ENCODE measurements at places on chromosomes 7 and 10.

GRCh38 chr7:130394421-130395195 is 14.3 kb downstream of the CPA1 start:
- DNase-seq, result no peak

GRCh38 chr7:151607464-151607867 is 87.8 kb upstream of the RHEB start:
- no peak for DNase-seq

- DNase-seq, result no peak
These were observed 130.5 kb upstream of the CDK13 start for GRCh38 chr7:39819514-39819913.

DNA sequence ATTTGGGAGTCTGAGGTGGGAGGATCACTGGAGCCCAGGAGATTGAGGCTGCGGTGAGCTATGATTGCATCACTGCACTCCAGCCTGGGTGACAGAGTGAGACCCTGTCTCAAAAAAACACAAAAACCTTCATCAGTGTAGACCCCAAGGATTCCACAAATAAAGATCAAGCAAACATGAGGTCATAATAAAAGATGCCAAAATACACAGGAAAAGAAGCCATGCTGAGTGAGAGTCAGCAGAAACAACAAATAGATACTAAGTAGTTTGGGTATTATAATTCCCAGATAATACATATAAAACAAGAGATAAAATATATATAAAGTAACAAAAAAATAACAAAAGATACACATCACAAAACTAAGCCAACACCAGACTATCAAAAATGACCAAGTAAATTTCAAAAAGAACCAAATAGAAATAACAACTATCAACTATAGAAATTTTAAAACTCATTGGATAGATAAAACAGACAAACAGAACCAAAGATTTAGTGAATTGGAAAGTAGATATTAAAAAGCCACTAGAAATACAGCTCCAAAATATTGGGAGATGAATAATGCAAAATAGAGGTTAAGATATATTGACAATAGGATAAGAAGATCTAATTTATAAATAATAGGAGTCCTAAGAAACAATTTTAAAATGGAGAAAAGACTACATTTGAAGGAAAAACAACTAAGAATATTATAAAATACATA is 48.9 kb upstream of the FHIP2A start:
- no peak for DNase-seq

DNA sequence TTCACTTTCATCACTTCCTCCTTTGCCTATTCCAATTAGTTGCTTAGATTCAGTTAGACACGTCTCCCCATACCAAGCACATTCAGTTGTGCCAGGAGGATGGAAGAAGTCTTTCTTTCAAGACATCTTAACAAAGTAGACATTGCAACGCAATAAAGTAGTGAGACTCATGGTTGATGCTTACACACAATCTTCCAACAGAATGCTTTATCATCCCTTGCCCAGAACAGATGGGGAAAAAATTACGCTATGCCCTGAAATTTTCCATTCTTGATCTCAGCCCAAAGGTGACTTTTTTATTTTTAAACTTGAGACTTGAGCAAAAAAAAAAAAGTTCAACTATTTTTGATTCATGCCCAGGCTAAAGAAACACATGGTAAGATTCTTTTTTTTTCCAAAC is 74.9 kb downstream of the KCNMA1 start:
- no peak for DNase-seq

- DNase-seq, result no peak
These were observed 187.7 kb downstream of the DOCK4 start for GRCh38 chr7:112018305-112019030.

DNA sequence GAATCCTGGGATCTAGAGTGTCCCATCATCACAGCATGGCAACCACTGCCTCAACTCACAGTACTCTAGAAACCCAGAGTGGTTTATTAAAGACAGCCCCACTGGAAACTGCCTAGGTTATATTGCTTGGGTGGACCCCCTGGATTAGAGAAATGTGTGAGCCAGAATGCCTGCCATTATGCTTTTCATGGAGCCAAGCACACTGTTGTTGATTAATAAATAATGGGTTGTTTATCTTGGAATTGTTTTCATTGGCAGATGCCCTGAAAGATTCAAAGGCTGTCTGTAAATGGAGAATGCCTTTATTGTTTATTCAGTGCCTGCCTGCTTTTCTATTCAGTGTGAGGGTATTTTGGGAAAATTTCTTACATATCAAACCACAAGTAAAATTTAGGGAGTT is 52.1 kb downstream of the GNAI1 start:
- DNase-seq, result no peak

- DNase-seq, result no peak
These were observed 54.6 kb upstream of the BMPER start for GRCh38 chr7:33850768-33851167.

GRCh38 chr7:133871757-133872156 is 255.4 kb upstream of the LRGUK start:
- no peak for DNase-seq

GRCh38 chr7:74364061-74364460 is 74.9 kb downstream of the CLIP2 start:
- DNase-seq, result no peak

DNA sequence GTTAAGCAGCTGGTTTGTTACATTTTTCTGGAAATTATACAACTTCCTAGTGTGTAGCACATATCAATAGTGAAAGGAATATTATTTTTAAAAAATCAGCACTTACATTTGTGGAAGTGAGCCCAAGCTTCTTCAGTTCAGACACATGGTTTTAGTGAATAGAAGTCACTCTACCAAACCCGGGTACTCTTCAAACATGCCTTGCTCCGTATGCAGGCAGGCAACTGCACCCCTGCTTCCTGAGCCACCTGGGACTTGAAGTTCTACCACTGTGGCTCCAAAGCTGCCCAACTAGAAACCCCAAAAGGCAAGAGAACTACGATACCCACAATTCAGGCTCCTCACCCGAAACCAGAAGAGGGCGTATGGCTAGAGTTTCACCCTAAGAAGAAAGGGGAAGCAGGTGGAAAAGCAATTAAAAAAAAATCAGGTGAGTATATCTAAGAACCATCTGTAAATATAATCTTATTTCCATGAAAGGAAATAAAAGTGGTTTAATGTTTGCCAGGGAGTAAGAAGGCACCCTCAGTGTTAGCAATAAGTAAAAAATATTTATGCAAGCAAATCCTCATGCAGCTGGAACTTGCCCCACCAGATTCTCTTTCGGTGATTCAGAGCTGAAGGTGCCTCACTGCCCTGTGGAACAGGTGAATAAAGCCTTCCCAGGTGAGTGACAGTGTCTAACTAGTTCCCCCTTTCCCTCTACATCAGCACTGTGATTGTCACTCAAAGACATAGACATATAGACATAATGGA is at the start of gene MACC1:
Gene MACC1 (minus strand): TSS at position 192 of the 756 bp plus-strand sequence. CDS start 55,522 bp downstream, outside the sequence.
- DNase-seq, result peak; percentile 18

DNA sequence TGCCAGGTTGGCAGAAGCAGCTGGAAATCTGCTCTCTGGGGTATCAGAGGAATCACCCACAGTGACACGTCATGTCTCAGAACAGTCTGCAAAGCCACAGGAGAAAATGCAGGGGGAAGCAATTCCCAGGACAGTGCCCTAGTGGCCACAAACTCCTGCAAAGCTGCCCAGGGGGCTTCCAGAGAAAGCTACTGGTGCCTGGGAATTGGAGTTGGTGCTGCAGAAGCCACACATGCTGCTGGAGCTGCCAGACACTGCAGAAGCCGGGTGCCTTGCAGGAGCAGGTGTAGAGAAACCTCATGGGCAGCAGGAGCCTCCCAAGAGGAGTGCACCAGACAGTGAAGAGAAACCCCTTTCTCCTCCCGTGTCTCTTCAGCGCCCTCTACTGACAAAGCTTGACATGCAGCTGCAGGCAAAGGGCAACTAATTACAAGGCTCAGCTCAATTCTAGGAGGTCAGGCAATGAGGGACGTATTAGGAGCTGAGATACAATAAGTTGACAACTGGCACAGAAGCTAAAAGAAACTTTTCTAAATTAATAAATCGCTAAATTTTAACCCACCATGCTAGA is 30.2 kb upstream of the NUB1 start:
- no peak for DNase-seq

GRCh38 chr10:105192861-105193260 is 551.8 kb downstream of the SORCS3 start:
- no peak for DNase-seq

GRCh38 chr7:34042406-34042805 is 137.1 kb downstream of the BMPER start:
- DNase-seq, result no peak

DNA sequence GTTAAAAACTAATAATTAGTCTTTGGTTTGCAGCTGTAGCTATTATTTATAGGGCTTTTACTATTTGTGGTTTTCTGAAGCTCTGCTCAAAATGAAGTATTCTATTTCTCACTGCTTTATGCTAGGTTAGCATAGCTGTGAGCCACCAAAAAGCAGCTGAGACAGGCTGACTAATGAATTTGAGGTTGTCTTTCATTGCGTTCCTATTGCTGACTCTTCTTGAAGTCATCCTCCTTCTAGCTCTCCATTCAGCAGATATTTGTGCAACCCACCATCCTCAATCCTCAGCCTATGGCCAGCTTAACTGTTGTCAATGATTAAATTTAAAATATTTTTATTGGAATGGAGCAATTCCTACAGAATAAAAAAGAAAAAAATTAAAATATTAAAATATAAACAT is 2.1 kb upstream of the RALA start:
- no peak for DNase-seq

DNA sequence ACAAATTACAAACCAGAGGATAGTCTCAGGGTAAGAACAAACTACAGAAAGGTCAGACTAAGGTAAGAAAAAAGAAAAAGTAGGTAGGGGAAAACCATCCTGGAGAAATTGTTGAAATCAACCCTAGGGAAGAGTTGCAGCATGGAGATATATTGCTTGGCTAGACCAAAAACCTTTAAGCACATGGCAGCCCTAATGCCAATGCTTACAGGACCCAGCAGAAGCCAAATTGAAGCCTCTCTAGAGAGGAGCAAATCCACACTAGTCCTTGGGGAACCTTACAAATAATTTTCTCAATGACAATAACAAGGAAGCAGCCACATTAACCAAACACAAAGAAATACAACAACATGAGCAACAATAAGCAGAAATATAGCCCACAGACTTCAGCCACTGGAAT is 81.9 kb downstream of the CNOT4 start:
- no peak for DNase-seq

DNA sequence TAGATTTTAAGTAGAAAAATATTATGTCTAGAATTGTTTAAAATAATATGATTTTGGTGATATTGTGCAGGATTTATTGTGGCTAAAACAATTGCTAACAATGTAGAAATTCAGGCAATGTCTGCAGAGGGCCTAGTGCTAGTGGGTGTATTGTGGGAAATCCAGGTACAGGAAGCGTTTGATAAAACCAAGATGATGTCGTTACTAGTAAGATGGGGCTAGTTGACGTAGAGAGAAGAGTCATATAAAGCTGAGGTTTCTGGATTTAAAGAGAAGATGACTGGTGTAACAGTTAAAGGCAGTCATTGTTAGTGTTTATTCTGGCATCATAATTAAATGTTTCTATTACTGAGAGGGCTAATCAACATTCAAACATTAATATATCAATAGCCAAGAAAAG is 43.5 kb downstream of the ADK start:
- DNase-seq, result no peak

DNA sequence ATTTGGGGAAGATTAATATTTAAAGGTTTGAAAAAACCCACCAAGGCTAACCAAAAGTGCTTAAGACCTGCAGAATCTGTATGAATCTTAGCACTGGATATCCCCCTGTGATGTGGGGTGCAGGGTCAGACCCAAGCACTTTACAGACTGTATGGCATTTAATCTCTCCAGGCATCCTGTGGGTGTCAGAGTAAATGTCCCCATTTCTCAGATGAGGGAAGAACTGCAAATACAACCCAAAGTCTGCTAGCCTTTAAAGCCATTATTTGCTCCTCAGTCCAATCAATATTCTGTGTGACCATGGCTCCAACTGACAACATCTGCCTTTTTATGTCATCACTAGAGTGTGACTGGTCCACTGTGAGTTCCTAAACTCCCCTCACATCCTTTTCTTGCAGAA is 10.0 kb upstream of the MBL2 start:
- no peak for DNase-seq

- DNase-seq, result no peak
These were observed 16.5 kb downstream of the CDC123 start for GRCh38 chr10:12212454-12212853.

GRCh38 chr7:91993976-91994375 is 53.3 kb downstream of the AKAP9 start:
- no peak for DNase-seq

DNA sequence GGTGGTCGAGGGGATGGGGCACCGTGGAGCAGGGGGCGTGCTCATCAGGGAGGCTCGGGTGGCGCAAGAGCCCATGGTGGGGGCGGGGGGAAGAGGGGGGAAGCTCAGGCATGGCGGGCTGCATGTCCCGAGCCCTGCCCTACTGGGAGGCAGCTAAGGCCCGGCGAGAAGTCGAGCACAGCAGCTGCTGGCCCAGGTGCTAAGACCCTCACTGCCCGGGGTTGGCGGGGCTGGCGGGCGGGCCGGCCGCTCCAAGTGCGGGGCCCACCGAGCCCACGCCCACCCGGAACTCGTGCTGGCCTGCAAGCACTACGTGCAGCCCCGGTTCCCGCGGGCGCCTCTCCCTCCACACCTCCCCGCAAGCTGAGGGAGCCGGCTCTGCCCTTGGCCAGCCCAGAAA is 55.0 kb upstream of the FAM171A1 start:
- no peak for DNase-seq

- DNase-seq, result no peak
These were observed 762.4 kb downstream of the GRID1 start for GRCh38 chr10:85604136-85604725.

DNA sequence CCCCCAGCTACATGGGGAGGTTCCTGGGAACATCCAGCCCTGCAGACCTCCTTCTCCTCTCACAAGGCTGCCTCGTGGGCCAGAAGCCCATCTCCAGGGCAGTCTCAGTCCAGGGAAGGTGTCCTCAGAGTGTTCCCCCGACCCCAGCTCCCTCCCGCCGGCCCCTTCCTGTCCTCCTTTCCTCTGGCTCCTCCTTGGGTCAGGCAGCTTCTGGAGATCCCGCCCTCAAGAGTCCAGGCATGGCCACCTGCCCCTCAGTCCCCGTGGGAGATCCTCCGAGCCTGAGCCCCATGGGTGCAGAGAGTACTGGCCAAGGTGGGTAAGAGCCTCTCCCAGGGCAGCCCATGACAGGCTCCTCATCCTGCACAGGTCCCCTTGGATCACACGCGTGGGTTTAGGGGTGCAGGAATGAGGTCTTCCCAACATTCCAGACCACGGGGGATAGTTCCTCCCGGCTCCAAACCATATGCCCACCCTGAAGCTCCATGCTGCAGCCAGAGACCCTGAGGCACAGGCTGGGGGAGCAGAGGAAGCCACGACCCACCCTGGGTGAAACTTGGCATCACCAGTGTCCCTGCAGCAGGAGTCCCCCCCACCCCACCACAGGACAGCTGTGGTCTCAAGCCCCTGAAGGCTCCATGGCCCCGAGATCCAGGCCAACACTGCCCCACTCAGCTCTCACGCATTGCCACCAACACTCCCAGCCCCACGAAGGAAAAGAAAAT is 65.5 kb downstream of the OAT start:
- no peak for DNase-seq

DNA sequence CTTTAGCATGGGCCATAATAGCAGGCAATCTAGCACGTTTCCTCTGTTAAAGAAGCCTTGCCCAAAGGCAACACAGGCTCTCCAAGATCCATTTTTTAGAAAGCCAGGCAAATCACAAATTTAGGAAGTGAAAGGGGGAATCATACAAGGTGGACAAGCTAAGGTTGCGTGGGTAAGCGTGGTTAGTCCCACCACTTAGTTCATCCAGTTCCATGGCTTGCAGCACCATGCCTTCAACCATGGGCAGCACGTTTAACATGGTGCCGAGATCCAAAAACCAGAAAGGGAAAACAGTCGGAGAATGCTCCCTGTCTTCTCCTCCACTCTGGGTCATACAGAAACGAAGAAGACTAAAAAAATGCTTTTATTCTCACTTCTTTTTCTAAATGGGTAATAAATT is 234.4 kb upstream of the IMMP2L start:
- DNase-seq, result no peak
